ENCODE measurements at places on chromosomes 3 and 15. TPM values are rescaled to one million over a fixed set of nuclear protein-coding genes. Genes with fewer than 3 reads are reported as not detected.

The CCDC39 gene
- total RNA-seq = not detected

The RPL4 gene
- total RNA-seq = 8,717 TPM

DNA sequence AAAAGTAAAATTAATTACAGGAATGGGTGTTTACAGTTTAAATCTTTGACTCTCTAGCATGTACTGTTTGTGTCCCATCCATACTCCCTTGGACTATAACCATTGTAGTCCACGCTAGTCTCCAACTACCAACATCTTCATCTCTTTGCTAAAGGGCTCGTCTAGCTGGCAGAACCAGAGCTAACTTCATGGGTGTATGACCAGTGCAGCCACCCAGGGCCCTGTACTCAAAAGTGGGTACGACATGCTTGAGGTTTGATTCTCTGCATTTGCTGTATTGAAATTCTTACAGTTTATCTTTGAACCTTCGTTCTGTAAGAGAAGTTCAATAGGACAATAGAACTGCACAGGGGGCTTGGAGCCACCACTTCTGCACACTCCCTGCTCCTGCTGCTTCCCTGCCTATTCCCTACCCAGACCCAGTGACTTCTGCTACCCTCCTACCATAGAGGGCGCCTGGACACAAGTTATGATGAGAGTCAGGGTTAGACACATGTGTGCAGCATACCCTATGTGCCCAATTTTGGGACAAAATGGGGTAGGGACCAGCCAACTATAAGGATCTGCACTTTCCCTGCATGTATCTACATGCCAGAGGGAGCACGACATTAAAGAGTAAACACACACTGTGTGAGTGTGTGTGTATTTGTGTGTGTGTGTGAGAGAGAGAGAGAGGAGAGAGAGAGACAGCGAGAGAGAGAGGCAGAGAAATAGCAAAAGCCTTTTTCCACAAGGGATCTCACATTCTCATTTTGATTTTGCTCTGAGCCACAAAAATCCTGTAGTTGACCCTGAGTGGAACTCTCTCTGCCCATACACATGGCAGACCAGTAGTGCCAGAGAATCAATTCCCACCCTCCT lies 59.0 kb upstream of the NECTIN3 start:
- DNase-seq = peak; percentile 1

The ROBO1 gene
- 3.2 TPM for total RNA-seq

DNA sequence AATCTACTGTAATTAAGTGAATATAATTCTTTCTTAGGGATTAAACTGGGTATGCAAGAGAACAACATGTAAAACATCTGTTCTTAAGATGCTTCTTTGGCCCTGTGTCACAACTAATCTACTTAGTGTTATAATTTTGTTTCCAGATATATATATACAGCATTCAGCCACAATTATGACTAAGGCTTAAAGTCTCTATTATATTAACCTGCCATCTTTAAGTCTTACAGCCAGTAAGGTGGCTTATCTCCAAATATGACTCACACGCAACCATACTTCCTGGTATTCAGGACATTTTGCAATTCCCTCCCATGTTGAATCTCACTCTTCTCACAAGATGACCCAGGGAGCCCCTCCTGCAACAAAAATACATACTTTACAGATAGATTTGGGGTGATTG lies 6.6 kb upstream of the KBTBD8 start:
- DNase-seq = no peak

DNA sequence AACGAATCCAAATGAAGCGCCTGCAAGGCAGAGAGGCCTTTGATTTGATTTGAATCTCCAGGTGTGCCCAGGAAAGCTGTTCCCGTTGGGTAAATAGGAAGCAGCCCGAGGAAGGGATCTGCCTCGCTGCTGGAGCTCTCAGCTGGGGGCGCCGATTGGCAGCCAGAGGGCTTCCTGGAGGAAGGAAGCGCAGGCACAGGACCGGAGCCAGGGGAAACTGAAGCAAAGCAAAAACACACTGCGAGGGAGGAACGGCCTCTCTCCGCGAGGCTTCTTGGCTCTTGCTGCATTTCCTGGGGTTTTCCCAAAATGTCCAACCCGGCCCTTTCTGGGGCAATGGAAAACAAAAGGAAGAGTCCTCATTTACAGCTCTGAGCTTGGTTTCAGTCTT lies 80.3 kb downstream of the TMEM266 start:
- no peak for DNase-seq

The CIB1 gene
- 51.0 TPM for total RNA-seq

DNA sequence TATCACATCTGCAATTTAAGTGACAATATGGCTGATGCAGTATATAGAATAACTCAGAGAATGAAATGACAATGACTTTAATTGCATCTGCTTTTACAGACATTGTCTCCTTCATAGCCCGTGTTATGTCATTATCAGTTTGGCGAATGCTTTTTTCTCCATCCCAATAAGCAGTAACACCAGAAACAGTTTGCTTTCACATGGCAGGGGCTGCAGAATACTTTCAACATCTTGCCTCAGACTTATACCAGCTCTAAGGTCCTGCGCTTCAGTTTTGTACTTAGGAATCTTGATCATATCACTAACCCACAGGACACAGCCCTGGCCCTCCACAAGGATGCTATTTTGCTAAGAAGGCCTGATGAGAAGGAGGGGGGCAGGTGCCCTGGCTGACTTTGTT lies 49.9 kb upstream of the SPESP1 start:
- DNase-seq = no peak

The CGNL1 gene
- total RNA-seq = 0.98 TPM

The LRRC34 gene
- 13.7 TPM for total RNA-seq

- DNase-seq = no peak
Measured at GRCh38 chr15:69699096-69699495, 246.5 kb downstream of the RPLP1 start.

The MRPL3 gene
- total RNA-seq = 251 TPM

- DNase-seq = peak; percentile 30
Measured at GRCh38 chr15:42385206-42385979, 26.1 kb downstream of the CAPN3 start.

GRCh38 chr3:139491966-139492365 lies 15.7 kb upstream of the RBP2 start:
- no peak for DNase-seq

The BCL2A1 gene
- total RNA-seq = not detected

- no peak for DNase-seq
Measured at GRCh38 chr3:181402347-181402746, 309.4 kb upstream of the SOX2 start.

DNA sequence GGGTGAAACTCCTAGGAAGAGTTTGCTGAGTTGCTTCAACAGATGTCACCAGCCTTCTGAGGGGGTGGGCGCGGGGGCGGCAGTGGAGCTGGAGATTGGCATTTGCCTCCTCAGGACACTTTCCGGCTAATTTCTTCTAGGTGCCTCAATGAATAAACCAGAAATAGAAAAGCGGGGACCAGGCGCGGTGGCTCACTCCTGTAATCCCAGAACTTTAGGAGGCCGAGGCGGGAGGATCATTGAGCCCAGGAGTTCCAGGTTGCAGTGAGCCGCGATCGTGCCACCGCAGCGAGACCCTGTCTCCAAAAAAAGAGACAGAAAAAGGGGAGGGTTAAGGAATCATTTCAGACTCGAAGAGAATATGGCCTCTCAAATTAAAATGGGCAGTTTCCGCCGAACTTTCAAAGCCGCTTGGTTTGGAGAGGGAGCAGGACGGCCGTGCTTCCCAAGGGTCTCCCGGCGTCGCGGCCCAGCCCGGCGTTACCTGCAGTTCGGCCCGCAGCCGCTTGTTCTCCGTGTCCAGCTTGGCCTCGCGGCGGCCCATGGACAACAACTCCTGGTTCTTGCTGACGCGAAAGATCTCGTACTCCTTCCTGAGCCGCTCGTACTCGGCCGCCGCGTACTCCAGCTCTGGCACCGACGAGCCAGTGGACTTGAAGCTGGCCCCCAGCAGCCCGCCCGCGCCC lies 587 bp downstream of the NPHP3 start:
- peak; percentile 32 for DNase-seq

DNA sequence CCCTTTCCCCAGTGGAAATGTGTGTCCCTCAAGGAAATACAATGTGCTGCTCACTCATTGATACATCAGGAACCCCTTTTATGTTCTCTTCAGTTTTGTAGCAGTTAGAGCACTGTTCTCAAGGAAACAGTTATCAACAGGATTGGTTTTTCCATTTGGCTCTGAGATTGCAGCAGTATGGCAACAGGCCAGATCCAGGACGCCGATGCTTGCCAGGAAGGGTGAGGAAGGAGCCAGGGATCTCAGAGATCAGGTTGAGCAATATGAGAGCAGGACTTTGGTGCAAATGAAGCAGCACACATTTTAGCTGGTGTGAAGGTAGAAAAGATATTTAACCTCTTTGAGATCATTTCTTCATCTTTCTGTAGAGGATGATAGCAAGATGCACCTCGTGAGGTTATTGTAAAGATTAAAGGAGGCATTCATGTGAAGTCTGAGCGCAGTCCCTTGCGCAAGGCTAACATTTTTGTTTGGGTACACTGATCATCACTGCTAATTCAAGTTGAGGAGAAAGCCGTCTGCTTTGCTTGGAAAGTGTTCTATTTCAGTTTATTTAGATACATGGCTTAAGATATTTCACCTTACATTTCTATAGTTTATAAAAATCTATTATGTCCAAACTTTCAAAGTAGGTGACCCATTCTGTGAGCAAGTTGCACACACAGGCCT lies 68.5 kb downstream of the KCNH8 start:
- no peak for DNase-seq

The TKT gene
- 1,070 TPM for total RNA-seq

The SYNPR gene
- not detected for total RNA-seq

DNA sequence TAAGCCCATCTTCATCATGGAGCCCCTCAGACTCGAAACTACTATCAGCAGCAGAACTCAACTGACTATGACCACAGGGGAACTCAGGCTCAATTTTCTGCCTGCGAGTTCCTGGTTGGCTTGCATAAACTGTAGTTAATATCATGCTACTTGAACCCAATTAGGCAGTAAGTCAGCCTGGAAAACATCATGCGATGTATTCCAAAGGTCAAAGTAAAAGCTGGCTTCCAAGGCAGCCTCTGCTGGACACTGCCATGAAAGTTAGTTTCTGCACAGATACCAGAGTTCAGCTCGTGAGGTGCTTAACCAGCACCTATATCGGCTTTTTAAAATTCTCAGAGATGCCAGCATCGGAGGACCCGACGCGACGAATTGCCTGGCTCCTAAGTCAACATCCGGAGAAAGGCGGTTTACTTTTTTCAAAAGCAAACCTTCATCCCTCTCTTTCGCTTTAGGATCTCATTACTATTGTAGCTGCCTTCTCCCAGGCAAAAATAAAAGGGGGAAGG lies 3.8 kb downstream of the ANP32A start:
- no peak for DNase-seq

The TMC3 gene
- total RNA-seq = 0.02 TPM

DNA sequence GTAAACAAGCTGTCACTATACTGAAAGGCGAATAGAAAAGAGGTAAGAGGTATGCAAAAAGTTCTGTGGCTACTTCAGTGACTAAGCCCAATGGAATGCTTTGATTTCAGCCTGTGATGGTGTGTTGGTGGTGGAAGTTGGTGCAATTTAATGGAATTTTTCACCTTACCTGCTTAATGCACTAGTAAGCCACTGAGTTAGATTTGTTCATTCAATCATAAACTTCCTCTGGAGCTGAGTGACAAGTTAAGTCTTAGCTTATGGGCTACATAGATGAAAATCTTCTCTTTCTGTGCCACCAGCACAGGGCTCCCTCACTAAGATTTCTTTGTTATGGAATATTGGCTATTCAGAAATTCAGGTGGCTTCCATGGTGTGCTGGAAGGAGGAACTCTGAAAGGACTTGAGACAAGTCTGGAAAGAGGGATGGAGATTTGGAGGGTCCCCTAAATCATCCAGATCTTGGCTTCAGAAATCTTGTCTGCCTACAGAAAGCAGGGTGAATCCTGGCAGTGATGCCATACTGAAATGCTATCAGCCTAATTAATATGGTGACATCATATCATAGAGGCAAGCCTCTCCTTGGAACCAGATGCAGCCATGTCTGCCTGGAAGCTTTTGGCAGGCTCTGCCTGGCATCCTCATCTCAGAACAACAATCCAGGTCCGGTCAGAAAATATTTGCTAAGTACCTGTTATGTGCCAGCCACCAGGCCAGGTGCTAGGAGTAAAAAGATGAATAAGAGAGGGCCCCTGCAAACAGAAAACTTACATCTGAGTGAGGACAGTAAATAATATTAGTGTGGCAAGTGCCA lies 8.1 kb upstream of the GAP43 start:
- DNase-seq = no peak

The RAD51 gene
- 4.3 TPM for total RNA-seq

The PRICKLE2 gene
- total RNA-seq = not detected

DNA sequence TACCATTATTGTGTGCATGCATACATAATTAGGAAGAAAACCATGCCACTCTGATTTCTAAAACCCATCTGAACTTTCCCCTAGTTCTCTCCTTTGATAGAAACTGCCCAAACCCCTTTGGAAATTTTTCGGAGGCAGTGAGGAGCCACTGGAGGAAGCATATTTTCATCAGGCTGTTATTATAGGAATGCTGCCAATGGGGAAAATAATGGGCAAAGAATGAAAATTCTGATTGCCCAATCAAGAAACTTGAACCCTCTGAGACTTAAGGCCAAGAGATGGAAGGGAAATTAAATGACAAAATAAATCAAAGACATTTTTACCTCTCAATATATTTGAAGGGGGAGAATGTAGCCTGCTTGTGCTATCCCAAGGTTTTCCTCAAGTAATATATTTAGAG lies 376.0 kb upstream of the PDZRN3 start:
- DNase-seq = no peak

The PLIN1 gene
- 0.52 TPM for total RNA-seq

DNA sequence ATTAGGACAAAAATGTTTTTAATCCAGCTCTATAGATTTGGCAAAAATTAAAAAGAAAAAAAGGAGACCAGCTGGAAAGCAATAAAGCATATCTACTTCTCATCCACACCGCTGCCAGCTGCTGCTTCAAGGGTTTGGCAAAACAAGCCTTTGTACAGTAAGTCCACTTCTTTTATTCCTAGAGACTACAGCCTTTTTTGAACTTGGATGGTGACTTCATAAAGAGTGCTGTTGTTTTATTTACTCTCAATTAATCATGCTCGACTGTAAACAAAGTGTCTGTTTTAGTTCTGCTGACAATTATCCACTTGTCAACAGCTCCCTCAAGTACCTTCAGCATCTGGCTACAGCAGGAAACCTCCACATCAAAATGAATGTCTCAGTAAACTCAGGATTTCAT lies 12.3 kb upstream of the FOXB1 start:
- DNase-seq = no peak

Measured in NCI-H460 (cell line).